ENCODE measurements at places on chromosomes 4 and X. TPM values are rescaled to one million over a fixed set of nuclear protein-coding genes. Genes with fewer than 3 reads are reported as not detected.

DNA sequence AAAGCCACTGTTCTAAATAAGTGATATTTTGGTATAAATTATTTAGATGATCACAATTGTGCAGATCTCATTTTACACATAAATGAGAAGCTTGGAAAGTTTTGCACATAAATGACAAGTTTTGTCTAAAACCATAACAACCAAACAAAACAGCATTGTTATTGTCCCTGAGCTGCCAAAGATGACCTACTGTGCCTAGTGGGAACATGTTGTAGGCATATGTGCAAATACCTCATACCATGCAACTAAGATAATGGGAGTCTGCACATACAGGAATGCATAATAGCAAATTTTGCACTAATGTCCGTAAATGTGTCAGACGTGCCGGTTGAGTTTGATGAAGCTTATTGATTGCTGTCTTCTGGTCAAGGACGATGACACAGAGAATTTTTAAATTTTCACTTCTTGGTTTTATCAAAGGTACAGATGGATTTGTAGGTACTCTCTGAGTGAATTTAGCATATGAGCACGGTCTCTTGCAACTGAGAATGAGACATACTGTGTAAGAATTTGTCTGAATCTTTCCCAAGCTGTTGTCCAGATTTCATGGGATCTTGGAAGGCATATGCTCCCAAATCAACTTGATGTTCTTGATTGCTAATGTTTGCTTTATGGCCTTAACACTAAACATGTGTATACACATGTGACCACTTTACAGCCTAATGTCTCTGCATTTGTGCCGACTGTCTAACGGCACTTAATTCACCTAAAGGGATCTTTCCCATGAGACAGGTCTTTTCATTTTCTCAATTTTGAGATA, 1133.5 kb downstream of the FAT4 start:
- no peaks in the 10 kb centered on the region for H3K4me1 ChIP-seq
- DNase-seq: no peak
- H3K4me3 ChIP-seq: no peak overlapping the region
- no peak overlapping the region for H3K27ac ChIP-seq

DNA sequence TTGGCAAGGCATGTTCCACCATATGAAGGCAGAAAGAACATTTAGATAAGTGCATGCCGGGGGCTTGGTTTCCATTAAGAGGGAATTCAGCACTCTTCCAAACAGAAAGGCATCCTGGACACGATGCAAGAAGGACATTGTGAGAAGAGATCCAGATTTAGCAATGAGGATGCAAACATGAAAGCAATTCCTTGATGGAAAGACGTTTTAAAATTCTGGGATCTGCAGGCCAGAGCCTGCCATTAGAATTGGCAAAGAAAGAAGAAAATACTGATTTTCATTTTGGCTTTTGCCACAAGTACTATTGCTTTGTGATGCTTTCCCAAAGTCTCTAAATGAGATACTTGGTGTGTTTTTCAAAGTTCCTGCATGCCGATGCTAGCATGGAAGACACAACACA, 367.6 kb downstream of the PPP3CA start:
- H3K4me1 ChIP-seq: peaks cover 5% of the 10 kb centered on the region
- no peak overlapping the region for H3K27ac ChIP-seq
- DNase-seq: no peak
- no peaks in the 10 kb centered on the region for H3K27me3 ChIP-seq
- H3K4me3 ChIP-seq: no peak overlapping the region

DNA sequence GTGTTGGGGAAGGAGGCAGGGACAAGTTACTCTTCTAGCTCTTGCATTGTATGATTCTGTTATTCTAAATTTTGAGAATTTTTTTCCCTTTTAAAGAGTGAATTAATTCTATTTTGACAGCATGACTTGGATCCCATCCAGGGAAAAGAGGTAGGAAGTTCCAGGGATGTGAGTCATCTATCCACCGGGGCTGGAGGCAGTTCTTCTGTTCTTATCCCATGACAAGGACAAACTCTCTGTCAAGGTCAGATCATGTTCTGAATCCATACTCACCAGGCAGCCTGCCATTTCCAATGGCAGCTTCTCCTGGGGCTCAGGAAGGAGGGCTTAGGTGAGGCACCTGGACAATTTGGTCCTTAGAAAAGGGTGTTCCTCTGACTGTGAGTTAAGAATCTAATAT, 132.0 kb upstream of the MED14 start:
- H3K27ac ChIP-seq: no peak overlapping the region
- H3K4me1 ChIP-seq: no peaks in the 10 kb centered on the region
- H3K27me3 ChIP-seq: no peaks in the 10 kb centered on the region
- no peak overlapping the region for H3K4me3 ChIP-seq
- DNase-seq: no peak

Gene ELF4
- 4.8 TPM for total RNA-seq

Gene KDR
- total RNA-seq: 0.33 TPM
